ENCODE measurements at places on chromosomes 12 and 14.

- no peak for DNase-seq
These were observed 175.7 kb downstream of the NPAS3 start for GRCh38 chr14:33114331-33114730.

DNA sequence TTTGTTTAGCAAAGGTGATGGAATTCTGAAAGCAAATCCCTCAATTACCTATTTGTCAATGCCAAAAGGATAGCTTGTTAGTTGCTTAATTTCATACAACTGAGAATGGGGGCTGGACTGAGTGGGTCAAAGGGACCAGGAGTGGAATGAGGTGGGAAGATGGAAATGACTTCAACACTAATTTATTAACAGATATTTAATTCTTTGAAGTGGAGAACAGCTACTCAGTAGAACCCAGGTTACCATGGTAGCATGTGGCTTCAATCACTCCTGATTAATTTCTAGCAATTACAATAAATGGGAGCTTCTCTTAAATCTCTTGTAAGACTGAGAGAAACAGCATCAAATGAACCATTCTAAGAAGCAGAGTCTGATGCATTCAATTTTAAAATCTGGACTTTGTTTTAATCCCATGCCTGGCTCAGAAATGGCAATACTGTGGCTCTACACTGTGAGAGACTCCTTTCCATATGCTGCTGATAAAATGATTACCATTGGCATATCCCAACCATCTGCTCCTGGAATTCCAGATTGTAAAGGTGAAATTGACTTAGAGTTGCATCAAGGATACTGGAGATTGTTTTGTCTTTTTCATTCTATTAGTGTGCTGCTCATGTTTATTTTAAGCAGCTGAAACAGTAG lies 607.8 kb downstream of the SNAPC1 start:
- DNase-seq, result no peak

DNA sequence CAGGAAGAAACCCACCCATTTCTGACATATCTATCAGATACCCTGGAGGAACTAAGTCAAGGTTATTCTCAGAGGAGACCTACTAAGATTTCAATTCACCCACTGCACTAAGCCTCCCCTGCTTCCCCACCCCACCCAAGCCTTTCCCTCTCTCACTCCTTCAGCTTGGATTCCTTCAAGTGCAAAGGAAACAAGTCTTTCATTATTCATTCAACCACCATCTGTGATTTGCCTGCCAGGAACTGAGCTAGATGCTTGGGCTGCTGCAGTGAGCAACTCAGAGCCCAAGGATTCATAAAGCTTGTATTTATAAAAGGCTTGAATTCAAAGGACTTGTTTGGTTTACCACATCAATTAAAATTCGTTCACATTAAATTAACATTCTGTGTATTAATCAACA lies 161.3 kb downstream of the GXYLT1 start:
- no peak for DNase-seq

- DNase-seq, result no peak
These were observed 206.4 kb upstream of the PELI2 start for GRCh38 chr14:55911776-55912175.

DNA sequence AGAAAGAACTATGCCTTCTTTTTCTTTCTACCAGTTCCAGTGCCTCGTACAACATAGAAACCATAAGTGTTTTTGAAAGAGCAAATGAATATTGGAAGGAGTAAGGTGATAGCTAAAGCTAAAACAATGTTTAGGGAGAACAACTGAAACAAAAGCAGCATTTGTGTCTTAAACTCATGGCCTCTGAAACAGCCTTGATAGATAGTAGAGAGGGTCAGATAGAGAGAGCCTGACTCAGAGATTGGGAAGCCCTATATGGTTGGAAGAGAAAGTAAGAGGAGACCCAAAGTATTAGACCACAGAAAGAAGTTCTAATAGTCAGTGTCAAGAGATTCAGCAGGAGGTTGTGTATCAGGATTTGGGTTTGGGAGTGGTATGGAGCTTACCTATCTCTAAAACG lies 79.6 kb upstream of the IFNG-AS1 start:
- no peak for DNase-seq
